Endothelial cell (in vitro differentiated cells): ENCODE measurements at places on chromosomes 6 and 20.
A peak's percentile ranks its signal among the peaks of the same experiment; 100 is the strongest.

DNA sequence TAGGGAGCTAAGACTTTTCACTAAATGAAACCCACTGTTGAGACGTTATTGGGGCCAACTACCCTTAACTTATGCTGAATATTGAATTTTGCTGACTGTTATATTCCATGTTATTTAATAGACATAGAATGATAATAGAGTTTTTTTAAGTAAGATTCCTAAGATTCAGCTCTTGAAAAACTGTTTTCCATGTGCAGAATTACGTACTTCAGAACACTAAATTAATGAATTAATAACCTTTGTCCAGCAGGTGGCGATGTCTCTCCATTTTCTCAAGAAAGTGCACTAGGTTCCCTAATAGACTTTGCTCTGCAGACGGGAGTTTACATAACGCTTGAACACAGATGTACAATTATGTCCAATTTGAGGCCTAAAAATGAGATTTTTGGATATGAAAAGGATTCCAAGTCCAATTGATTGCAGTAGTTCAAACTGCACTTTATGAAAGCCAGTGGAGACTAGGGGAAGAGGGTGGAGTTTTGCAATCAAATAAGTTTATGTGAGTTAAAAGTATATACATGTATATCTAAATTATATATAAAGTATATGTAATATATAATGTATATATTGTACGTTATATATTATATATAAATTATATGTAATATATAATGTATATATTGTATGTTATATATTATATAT is 282.1 kb downstream of the UST start:
- DNase-seq = peak; percentile 61
- peaks cover 4% of the 10 kb centered on the region for H3K36me3 ChIP-seq
- no peaks in the 10 kb centered on the region for H3K4me1 ChIP-seq
- no peak overlapping the region for H3K27ac ChIP-seq

DNA sequence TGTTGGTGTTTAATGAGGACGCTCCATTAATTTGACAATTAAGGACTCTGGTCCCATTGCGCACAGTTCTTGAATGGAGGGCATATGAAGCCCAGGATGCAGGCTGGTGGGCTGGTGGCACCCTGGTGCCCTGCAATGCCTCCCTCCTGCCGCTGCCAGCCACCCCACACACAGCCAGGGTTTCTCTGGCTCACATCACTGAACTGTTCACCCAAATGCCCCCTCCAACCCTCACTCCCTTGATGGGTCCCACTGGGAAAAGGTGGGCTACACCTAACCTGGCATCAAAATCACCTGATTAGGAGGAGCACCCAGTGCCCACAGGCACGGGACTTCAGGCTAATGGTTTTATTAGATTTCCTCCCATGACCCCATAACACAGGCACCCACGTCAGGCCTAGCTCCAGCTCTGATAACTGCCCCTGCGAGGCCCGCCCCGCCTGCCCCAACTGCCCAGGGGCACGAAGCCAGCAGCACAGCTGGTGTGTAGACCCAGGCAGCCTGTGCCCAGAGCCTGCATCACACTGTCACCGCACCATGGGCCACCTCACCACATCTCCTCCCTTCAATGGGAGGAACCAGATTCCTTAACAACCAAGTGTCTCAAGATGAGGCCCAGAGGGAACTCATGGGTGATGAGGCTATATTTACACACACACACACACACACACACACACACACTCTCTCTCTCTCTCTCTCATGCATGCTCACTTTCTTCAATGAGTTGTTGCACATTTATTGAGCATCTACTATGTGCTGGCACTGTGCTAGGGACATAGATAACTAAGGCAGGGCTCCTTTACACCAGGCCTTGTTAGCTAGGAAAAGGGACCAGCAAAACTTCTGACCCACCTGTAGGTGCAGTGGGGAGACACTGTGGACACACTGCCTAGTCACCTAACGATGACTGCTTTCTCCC is 107.3 kb downstream of the NOL4L start:
- peaks cover 29% of the 10 kb centered on the region for H3K36me3 ChIP-seq
- H3K27me3 ChIP-seq = peaks cover 20% of the 10 kb centered on the region
- H3K4me3 ChIP-seq = peak overlapping the region; percentile 93
- peaks cover 70% of the 10 kb centered on the region for H3K4me1 ChIP-seq
- peak overlapping the region; percentile 92 for H3K27ac ChIP-seq
- no peak for DNase-seq

DNA sequence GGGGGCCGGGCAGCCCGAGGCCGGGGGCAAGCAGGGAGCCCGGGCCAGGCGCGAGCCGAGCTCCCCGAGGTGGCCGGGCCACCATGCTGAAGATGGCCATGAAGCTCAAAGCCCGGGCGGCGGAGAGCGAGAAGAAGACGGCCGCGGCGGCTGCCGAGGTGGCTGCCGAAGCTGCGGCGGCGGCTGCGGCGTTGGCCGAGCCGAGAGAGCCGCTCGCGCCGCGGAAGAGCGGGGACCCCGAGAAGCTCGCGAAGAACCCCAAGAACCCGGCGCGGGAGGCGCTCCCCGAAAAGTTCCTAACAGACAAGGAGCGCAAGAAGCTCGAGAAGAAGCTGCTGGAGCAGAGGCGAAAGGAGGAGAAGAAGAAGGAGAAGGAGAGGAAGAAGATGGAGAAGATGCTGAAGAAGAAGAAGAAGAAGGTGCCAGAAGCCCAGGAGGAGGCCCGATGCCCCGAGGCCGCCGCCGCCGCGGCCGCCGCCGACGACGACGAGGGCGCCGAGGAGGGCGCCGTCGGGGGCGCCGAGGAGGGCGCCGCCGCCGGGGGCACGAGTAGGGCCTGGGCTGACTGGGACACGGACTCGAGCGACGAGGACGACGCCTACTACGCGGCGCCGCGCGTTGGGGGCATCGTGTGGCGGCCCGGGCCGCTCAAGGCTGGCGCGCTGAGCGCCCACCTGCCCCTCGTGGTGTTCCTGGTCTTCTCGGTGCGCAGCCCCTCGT is 37.4 kb downstream of the GNAS start:
- peaks cover 18% of the 10 kb centered on the region for H3K27me3 ChIP-seq
- peaks cover 34% of the 10 kb centered on the region for H3K4me1 ChIP-seq
- H3K36me3 ChIP-seq = peaks cover 18% of the 10 kb centered on the region
- H3K27ac ChIP-seq = peak overlapping the region; percentile 93
- no peak for DNase-seq
- H3K4me3 ChIP-seq = peak overlapping the region; percentile 91

- no peak overlapping the region for H3K4me3 ChIP-seq
- H3K4me1 ChIP-seq = no peaks in the 10 kb centered on the region
- H3K27ac ChIP-seq = no peak overlapping the region
- peaks cover 7% of the 10 kb centered on the region for H3K27me3 ChIP-seq
Observed at GRCh38 chr6:157193443-157193996, 129.8 kb downstream of the TMEM242 start.
